ENCODE measurements at places on chromosomes 7 and 10.

- H3K27me3 ChIP-seq = no peaks in the 10 kb centered on the region
- DNase-seq = no peak
- H3K36me3 ChIP-seq = no peaks in the 10 kb centered on the region
- H3K4me1 ChIP-seq = peaks cover 7% of the 10 kb centered on the region
These were observed 13.5 kb downstream of the SLC25A13 start for GRCh38 chr7:96308253-96308949.

GRCh38 chr10:113865901-113866300 lies 11.4 kb downstream of the NHLRC2 start:
- H3K36me3 ChIP-seq = peaks cover 5% of the 10 kb centered on the region
- no peaks in the 10 kb centered on the region for H3K27me3 ChIP-seq
- DNase-seq = no peak

DNA sequence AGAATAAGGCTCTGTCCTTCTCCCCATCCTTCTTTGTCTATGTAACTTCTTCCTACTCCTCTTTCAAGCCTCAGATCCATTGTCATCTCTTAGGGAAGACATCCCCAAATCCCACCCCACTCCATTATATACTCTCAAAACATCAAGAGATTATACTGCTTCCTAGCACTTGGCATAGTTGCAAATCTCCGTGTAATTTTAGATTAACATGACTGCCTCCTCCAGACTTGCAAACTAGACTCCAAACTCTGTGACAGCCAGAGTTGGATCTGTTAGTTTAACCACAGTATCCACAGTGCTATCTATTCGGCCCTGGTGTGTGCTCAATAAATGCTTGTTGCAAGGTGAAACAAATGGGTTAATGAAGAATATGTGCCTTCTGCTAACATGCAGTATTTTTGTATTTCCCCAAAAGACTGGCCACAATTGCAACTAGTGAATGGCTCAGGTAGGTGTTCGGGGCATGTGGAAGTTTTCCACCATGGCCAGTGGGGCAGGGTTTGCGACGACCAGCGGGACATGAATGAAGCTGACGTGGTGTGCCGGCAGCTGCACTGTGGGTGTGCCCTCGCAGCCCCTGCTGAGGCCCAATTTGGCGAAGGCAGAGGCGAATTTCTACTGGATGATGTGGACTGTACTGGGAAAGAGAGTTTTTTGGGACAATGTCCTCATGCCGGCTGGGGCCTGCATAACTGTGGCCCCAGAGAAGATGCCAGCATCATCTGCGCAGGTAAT lies 34.5 kb upstream of the C10orf120 start:
- H3K27ac ChIP-seq = no peak overlapping the region
- H3K4me3 ChIP-seq = no peak overlapping the region
- no peak for DNase-seq
- no peaks in the 10 kb centered on the region for H3K27me3 ChIP-seq

DNA sequence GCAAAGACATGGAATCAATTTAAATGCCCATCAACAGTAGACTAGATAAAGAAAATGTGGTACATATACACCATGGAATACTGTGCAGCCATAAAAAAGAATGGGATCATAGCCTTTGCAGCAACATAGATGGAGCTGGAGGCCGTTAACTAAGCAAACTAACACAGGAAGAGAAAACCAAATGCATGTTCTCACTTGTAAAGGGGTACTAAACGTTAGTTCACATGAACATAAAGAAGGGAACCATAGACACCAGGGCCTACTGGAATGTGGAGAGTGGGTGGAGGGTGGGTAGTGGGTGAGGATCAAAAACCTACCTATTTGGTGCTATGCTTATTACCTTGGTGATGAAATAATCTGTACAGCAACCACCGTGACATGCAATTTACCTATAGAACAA lies 78.4 kb upstream of the GSDME start:
- H3K27ac ChIP-seq = no peak overlapping the region
- H3K4me3 ChIP-seq = no peak overlapping the region
- DNase-seq = no peak
- peaks cover 5% of the 10 kb centered on the region for H3K36me3 ChIP-seq
- H3K27me3 ChIP-seq = no peaks in the 10 kb centered on the region

DNA sequence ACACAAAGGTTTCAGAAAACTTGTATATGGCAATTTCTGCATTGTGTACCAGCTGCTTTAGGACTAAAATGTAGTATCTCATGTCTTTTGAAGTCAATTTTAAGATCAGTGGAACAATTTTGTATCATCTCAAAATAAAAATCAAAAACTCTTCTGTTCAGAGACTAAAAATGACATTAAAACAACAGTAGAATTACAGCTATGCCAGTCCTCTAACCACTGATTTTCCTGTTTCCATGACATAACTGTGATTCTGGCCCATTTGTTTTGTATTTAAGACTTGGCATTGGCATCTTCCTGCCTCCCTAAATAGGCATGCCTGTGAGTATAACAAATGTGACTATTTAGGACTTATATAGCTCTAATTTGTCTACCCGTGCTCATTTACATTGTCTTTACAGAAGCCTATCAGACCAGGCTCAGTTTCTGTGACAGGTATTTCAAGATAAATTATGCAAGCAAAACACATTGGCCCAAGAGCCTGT lies 29.1 kb upstream of the VPS41 start:
- no peaks in the 10 kb centered on the region for H3K36me3 ChIP-seq
- no peak overlapping the region for H3K4me3 ChIP-seq
- peaks cover 1% of the 10 kb centered on the region for H3K27me3 ChIP-seq
- no peaks in the 10 kb centered on the region for H3K4me1 ChIP-seq

DNA sequence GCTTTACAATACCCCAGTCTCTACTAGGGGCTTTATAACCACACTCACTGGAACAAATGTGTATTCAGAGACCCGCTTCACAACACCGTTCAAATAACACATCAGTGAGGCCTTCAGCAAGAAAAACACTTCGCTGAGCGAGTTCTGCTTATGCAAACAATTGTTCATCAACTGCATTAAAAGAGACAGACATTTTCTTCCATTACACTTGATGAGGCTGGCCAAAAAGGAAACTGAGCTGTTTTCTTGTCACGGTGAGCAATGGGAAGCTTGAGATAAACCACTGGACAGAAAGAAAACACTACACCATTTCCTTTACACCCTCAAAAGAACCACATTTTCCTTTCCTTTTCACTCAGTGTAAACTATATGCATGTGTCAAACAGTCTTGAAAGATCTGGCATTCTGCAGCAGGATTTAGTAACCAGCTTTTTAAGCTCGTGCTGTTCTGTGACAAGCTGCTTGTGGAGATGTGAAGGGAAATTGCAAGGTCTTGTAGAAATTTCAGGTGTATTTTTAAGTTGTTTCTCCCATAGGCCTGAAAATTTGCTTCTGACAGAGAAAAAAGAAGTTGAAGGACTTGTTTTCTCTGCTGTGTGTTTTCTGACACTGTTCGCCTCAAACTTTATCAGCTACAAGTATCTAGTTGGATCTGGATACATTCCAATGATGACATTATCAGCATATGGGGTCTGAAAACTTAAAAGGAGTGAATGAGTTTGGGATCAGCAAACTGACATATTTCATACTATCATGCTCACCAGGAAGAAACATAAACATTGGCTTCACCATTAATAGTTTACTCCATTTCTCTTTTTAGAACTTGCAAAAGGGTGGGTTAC lies 693.1 kb downstream of the PARD3 start:
- H3K27ac ChIP-seq = no peak overlapping the region
- H3K27me3 ChIP-seq = no peaks in the 10 kb centered on the region
- H3K4me1 ChIP-seq = peaks cover 3% of the 10 kb centered on the region
- DNase-seq = peak; percentile 71
- H3K36me3 ChIP-seq = no peaks in the 10 kb centered on the region

GRCh38 chr10:29888321-29888720 lies 171.1 kb downstream of the JCAD start:
- peaks cover 27% of the 10 kb centered on the region for H3K27me3 ChIP-seq
- no peaks in the 10 kb centered on the region for H3K36me3 ChIP-seq
- no peak overlapping the region for H3K27ac ChIP-seq
- no peak for DNase-seq
- H3K4me1 ChIP-seq = no peaks in the 10 kb centered on the region

DNA sequence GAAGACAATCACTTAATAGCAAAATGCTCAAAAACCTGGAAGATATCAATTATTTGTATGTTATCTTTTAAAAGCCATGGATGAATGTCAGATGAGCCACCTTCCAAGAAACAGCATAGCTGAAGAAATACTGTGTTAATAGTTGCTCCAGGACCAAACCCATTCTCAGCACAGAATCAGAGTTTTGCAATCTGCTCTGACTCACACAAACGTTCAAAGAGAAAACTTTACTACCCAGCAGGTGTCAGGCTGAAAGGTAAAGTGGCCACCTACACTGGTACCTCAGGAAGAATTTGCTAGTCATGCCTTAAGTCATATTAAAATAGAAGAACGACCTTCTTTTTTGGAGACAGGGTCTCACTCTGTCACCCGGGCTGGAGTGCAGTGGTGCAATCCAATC lies 526.5 kb downstream of the PARD3 start:
- H3K27ac ChIP-seq = no peak overlapping the region
- peaks cover 10% of the 10 kb centered on the region for H3K4me1 ChIP-seq
- no peaks in the 10 kb centered on the region for H3K36me3 ChIP-seq
- H3K27me3 ChIP-seq = no peaks in the 10 kb centered on the region
- H3K4me3 ChIP-seq = no peak overlapping the region

DNA sequence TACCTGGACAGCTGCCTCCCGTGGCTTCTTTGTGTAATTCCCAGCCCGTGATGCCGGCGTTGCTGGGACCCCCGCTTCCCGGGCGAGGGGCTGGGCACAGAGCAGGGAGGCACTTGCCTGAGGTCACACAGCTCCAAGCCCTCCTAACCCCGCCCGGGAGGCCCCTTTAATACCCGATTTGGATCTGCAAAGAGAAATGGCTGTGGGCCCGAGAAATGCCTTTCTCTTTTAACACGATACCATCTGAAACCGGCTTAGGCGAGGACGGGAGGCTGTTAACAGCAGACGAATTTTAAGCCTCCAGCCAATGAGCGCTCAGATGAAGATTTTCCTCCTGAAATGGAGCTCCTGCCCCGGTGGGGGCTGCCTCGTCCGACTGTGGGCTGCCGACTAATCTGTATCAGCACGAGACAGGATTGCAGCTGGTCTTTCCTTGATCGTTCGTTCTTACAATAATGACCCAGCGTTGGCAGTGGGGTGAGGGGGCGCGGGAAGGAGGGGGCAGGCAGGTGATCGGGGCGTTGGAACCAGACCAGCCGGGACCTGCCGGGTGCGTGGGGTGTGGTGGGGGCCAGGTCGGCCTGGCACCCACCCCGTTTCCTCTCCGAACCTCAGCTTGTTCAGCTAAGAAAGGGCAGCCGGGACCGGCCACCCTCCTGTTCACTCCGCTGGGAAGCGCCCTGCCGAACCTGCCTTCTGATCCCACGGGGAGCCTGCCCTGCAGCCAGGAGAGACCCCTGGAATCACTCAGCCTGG lies 36.2 kb upstream of the FOXL3 start:
- DNase-seq = no peak
- H3K36me3 ChIP-seq = peaks cover 96% of the 10 kb centered on the region
- H3K27ac ChIP-seq = no peak overlapping the region
- no peaks in the 10 kb centered on the region for H3K4me1 ChIP-seq
- no peaks in the 10 kb centered on the region for H3K27me3 ChIP-seq

All from IMR-90 (cell line).